Fibroblast of skin of right biceps (primary cell): ENCODE measurements at places on chromosomes 11 and 22.

- DNase-seq: peak; percentile 63
Measured at GRCh38 chr11:125621995-125622394, 3.0 kb upstream of the CHEK1 start.

- DNase-seq: peak; percentile 78
Measured at GRCh38 chr11:86511086-86511551, 136.4 kb downstream of the CCDC81 start.

DNA sequence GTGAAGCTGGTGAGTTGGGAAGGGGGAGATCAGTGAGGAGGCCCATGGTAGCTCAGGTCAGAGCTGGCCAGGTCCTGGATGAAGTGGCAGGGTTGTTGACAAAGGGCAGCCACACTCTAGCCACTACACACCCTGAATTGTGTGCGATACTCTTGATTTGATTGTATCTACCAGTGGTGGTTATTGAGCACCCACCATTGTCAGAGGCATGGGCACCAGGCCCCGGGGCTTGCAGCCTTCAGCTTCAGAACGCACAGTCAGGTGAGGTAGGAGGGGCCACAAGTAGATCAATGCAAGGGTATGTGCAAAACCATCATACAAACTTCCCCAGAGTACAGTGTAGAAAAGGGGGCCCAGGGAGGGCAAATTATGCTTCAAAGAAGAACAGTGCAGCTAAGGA lies 38.1 kb downstream of the MICAL2 start:
- DNase-seq: no peak

DNA sequence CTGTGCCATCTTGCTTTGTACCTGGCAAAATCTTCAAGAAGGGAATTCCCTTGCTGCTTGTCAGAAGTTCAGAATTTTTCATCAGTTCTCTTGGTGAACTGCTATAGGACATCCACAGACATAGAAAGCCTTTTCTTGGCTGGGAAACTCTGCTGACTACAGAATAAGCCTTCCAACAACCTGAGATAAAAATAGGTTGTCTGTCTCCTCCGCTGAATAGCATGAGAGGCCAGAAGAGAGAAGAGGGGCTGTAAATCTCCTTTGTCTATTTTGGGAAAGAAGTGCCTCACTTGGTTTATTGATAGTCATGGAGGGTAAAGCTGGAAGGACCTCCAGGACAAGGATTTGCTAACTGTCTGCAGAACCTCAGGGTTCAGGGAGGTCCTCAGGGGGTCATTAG lies 48.2 kb downstream of the C11orf91 start:
- no peak for DNase-seq

DNA sequence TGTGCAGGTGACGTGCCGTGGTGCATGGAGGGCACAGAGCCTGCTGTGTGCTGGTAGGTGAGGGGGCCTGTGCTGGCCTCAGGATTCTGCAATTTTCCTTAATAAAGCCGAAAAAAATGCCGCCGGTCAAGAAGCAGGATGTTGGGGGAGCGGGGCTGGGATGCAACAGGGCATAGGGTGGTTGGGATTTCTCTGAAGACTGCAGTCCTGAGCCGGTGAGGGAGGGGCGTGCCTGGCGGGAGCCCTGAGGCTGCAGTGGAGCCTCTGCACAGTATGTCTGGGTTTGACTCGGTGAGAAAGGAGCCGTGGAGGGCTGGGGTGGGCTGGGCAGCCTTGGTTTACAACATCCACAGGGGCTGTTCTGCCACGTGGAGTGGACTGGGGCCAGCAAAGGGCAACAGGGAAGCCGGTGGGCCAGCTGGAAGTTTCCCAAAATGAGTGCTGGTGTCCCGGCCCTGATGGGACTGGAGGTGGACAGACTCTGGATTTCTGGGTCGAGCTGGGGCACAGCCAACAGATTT lies 1.3 kb downstream of the CDHR5 start:
- DNase-seq: no peak

DNA sequence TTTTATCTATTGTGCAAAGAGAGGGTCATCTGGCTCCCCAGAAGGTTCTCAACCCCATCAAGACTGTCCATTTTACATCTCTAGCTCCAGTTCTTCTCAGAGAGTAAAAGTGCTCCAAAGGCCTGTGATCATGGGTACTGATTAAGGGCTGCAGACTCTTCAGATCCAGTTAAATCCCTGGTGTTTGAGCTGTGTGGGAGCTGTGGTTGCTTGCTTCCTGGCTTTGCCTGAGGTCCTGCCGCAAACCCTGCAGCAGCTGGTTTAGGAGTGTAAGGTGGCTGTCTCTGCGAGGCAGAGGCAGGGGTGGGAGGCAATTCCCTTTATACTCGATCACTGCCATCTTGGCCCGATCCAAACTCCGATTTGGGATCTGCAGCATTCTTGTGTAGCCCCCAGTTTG lies 1.2 kb downstream of the MRPL17 start:
- no peak for DNase-seq

DNA sequence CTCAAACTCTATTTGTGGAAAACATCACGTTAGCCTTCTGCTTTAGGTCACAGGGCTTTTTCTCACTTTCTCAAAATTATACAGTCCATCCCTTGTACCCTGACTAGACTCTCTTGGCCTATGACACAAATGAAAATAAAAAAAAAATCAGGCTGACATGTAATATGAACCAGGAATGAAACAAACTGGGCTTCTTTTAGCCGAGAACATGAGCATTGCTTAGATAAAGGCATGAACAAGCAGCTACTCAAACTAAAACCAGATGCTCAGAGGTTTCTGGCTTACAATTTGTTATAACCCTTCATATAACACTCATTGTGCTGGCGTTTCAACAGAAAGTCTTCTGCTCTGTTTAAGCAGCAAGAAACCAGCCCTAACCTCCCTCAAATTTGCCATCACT lies 265.5 kb upstream of the NARS2 start:
- DNase-seq: peak; percentile 83
